ENCODE measurements at places on chromosomes 5 and 9.

GRCh38 chr9:84839541-84839940 is 170.0 kb downstream of the NTRK2 start:
- no peak for DNase-seq

DNA sequence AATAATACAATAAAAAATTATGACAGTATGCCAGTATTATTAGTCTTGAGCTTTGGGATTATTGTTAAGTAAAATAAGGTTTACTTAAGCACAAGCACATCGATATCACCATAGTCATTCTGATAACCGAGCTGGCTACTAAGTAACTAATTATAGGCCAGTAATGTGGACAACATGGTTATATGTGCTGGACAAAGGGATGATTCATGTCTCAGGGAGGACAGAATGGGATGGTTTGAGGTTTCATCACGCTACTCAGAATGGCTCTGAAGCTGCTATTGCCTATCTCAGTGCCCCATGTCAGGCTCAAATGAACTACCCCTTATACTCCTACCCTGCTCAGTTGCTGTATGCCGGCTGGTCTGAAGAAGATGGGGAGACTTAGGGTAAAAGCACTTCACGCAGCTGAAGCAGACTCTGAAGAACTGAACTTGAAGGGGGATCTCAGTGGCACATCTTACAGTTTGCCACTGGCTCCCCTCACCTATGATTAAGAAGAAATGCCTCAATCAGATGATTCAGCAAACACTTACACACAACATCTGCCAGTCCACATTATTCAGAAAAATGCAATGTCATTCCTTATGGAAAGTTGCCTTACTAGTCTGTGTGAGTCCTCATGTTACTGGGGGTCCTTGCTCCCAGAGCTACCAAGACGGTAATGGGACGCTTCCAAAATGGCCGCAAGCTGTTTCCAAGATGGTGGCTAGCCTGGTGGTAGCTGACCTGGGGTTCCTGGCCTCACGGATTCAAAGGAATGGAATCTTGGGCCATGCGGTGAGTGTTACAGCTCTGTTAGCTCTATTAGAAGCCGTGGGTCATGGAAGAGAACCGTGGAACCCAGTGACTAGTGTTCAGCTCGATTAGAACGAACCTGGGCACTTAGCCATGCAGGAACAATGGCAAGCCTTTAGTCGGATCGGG is 1098.6 kb downstream of the TAF11L14 start:
- no peak for DNase-seq

DNA sequence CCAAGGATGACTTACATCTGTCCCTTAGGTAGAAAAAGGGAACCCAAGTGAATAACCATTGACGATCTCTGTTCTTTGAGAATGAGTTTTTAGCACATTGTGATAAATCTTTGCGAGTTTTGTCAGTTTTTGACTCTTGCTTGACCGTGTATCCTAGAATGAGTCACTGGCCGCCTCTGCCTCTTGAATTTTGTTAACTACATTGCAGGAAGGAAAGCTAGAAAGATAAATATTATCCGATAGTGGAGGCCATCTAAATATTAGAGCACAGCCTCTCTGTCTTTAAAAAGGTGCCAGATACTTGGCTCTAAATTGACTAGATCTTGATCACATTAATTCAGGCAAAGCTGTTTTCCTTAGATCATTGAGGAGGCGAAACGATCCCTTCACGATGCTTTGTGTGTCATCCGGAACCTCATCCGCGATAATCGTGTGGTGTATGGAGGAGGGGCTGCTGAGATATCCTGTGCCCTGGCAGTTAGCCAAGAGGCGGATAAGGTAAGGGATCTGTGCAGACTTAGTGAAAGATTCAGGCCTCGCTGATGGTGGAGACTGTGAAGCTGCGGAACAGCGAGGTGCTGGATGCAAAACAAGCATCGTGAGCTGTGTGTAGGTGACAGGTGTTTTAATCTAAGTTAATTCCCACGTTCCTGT is 12.2 kb downstream of the CCT5 start:
- no peak for DNase-seq

GRCh38 chr5:15290953-15291352 is 209.0 kb upstream of the FBXL7 start:
- peak; percentile 30 for DNase-seq

- DNase-seq, result no peak
These were observed 13.0 kb downstream of the SH3PXD2B start for GRCh38 chr5:172441262-172441751.

- DNase-seq, result no peak
These were observed 65.4 kb downstream of the RNF130 start for GRCh38 chr5:180006141-180006540.

DNA sequence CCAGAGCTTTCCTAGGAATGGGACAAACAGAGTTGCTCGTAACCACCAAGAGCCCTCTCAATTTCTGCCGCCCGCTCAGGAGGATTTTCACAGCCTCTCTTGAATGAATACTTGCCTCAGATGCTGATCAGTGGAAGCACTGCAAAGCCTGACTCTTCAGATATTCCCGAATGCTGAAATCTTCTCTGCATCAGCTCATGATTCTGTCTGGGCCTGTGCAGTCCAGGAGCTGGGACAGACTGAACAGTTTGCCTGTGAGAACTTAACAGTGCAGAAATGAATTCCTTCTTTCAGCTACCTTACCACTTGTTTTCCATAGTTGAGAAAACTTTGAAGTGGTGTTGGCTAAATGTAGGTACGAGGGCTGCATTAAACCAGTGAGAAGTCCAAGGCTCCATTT is 17.1 kb downstream of the ZNF462 start:
- no peak for DNase-seq

DNA sequence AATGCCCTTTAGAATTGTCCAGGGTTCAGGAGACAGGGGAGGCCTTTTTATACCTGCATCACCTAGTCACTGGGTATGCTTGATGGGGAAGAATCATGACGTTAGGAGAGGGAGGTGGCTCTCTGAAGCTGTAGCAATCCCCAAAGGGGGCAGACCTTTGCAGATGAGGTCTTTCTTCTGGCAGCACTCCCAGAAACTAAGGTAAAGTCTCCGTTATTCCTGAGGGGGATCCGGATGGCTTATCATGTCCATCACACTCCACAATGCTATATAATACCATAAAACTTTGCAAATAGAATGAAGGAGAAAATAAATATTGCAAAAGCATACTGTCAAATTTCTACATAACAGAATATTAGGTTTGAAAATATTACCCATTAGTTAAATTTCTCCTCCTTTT is 21.5 kb upstream of the CAST start:
- DNase-seq, result no peak

GRCh38 chr9:6930827-6931226 is 173.1 kb downstream of the KDM4C start:
- no peak for DNase-seq

DNA sequence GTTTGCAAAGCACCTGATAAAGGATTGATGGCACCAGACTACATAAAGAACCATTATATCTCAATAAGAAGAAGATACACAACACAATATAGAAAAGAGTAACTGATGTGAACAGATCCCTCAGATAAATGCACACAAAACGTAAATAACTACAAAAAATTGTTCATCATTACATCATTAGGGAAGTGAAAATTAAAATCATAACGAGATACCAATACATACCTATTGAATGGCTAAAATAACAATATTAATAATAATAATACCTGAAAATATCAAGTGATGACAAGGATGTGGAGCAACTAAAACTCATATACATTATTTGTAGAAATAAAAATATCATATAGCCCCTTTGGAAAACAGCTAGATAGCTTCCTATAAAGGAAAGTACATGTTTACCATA is 469.5 kb downstream of the DMRTA1 start:
- no peak for DNase-seq

- peak; percentile 82 for DNase-seq
These were observed 65.1 kb upstream of the DNAH5 start for GRCh38 chr5:14009575-14009974.

DNA sequence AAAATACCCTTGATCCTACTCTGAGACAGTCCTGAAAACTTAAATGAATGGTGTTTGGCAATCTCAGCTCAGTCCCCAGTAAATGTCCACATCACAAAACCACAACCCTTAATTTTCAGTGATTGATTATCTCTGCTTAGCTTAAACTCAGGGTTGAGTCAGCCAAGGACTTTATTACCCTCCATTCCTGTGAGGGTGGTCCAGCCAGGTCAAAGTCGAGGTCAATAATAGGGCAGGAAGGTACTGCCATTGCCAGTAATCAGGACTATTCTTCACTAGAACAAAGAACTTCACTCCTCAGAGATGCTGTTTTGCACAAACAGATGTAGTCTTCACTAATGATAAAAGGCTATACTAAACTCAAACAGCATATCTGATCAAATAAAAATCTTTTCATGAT is 499.4 kb downstream of the ISL1 start:
- DNase-seq, result no peak

DNA sequence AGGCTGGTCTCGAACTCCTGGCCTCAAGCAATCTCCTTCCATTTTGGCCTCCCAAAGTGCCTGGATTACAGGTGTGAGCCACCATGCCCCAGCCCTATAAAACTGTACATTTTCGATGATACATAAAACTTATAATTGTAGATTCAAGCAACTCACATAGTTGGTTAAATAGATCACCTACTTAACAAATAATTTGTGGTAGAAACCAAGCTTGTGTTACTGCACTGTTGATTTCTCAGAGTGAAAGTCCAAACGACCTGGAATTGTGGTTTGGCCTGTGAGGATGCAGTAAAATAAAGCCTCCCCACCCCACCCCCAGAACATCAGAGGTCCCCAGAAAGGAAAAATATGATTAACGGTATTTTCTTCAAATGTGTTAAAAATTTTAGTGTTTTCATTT is 92.7 kb downstream of the TRIO start:
- no peak for DNase-seq

GRCh38 chr9:112582371-112583262 is 96.0 kb downstream of the KIAA1958 start:
- DNase-seq, result no peak

DNA sequence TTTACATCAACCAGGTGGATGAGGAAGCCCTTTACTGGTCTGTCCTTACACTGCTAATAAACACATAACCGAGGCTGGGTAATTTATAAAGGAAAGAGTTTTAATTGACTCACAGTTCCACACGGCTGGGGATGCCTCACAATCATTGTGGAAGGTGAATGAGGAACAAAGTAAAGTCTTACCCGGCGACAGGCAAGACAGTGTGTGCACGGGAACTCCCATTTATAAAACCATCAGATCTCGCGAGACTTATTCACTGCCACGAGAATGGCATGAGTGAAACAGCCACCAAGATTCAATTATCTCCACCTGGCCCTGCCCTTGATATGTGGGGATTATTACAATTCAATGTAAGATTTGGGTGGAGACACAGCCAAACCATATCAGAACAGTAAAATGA is 67.3 kb upstream of the GRAMD2B start:
- no peak for DNase-seq

DNA sequence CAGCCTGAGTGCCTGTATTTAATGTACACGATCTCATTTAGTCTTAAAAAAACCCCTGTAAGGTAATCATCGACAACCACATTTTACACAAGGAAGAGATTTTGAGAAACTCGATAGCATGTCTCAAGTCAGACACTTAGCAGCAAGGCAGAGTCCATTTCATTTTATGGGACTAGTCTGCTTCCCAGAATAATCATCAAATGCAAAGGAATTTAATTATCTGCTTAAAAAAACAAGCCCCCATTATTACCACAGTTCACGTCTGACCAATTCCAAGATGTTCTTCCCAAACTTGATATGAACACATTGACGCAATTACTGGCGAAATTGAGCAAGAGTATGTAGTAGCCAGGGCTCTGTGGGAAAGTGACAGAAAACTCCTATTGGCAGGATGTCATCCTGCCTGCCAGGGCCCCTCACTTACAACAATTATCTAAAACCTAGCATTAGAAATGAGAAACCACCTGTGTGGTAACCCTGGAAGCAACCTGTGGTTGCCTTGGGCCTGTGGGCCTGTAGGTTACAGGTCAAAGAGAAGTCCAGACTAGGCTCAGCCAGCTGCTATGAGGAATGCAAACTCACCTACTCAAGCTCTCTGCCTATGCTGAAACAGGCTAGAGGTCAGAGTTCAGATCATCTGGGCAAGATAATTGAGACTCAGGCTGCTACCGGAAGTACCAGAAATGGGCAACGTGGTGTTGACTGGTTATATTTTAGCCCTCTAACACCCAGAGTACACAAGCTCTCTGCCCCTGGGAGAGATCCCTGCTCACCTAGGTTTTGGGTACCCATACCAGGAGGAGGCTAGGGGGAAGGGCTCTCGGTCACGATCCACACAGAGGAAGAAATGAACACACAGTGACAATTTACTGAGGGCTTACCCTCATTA is 1.6 kb downstream of the B4GALT1 start:
- no peak for DNase-seq

- no peak for DNase-seq
These were observed 25.3 kb upstream of the PANK3 start for GRCh38 chr5:168604436-168604835.

DNA sequence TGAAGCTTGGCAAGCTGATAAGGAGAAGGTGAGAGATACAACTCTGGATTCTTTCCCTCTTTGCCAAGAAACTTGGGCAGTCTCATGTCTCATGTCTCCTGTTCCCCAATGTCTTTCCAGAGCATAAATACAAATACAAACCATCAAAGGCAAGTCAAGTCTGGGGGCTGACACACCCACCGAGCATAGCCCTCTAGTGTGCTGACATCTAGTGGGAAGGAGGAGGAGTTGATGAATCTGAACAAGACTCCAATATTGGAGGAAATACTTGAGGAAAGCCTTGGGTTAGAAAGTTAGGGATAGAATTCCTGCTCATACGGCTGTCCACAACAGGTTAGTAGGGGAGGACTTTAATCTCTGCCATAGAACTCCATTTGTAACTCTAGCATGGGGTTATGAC is 8.6 kb downstream of the MLANA start:
- DNase-seq, result no peak

- DNase-seq, result no peak
These were observed 83.7 kb upstream of the SLC27A6 start for GRCh38 chr5:128881502-128882018.

GRCh38 chr9:811106-811531 is 30.4 kb upstream of the DMRT1 start:
- no peak for DNase-seq

Measured in SHP77 treated with DMSO at 0.1 percent for 48 hours (cell line).